ENCODE measurements at places on chromosomes 2 and 18. TPM values are rescaled to one million over a fixed set of nuclear protein-coding genes. Genes with fewer than 3 reads are reported as not detected.

MOGAT1 gene
- 10.2 TPM for total RNA-seq

CXCR4 gene
- total RNA-seq = 2.0 TPM

RASGRP3 gene
- total RNA-seq = 3.8 TPM

TPO gene
- not detected for total RNA-seq

MSTN gene
- not detected for total RNA-seq

FBXO15 gene
- 0.58 TPM for total RNA-seq

RHBDD1 gene
- total RNA-seq = 21.3 TPM

GRCh38 chr18:63161761-63162195 lies 157.8 kb downstream of the BCL2 start:
- DNase-seq = no peak

DNA sequence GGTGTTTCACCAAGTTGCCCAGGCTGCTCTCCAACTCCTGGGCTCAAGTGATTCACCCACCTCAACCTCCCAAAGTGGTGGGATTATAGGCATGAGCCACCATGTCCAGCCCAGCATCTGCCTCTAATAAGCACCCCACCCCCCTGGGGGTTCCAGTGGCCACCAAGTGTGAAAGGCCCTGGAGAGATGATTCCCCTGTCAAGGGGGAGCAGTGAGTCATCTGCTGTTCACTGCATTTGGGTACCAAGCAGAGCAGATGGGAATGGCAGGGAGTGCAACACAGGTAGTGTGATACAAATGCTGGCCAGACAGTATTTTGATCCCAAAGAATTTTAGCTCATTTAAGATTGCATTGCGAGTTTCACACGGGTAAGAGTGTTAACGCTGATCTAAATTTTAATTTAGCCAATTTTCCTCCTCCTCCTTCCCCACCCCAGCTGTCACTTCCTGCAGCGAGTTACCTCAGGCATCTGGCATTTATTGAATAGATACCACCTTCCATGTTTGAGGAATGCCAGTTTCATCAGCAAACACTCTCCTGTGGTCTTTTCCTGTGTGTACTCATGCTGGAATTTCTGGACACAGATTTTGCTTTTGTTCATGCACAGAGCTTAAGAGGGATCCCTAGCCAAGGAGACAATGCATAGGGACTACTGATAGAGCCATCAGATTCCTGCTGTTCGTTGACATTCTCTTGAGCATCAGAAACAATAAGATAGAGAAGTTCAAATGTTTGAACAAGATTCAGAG lies 32.4 kb upstream of the NCK2 start:
- no peak for DNase-seq

- DNase-seq = no peak
Observed at GRCh38 chr2:120861576-120862191, 126.0 kb downstream of the GLI2 start.

DNA sequence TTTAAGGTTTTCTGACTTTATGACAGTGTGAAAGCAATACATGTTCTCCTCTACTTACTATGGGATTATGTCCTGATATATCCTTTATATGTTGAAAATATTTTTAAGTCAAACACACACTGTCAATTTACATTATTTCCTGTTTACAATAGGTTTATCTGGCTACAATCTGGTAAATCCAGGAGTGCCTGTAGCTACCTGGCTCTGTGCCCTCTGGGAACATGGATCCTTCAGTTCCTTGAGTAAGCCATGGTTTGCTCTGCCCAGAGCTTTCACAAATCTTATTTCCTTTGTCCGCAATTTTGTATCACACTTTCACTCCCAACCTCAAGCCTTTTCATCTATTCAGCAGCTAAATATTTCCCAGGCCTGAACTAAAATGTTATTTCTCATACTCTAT lies 1582.2 kb upstream of the NXPH2 start:
- no peak for DNase-seq

DNA sequence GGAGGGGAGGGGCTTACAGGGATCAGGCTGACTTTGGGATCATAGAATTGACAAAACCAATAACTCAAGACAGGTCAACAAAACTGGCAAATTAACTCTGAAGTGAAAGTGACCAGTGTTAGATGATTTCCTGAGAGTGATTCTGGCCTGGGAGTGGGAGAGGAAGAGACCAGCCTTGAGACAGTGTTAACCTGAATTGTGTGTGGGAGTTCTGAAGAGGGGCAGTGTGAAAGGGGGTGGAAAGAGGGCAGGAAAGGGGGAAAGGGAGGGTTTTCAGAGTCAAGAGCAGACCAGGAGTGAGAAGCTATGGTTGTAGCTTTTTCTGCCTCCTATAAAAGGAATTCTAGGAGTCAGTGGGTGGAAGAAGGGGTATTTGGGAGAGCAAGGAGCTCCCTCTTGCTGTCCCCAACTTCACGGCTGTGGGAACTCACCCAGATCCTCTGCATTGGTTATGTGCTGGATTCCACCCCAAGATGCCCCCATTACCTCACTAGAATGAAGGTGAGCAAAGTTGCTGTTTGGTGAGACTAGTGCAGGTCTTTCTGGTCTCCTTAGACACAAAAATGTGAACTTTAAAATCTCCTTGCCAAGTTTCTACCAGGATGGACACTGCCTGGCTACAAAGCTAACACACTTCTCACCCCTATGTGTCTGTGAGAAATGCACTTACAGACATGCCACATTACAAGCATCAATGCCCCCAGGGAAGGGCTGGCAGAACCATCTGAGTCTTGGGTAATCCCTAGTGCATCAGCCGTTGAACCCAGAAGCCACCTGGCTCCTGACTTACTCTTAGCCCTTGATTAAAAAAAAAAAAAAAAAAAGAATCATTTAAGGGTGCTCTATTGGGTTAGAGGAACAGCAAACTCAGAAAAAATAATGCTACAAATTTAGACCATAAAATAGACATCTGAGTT lies 61.6 kb downstream of the BMP10 start:
- no peak for DNase-seq

DNA sequence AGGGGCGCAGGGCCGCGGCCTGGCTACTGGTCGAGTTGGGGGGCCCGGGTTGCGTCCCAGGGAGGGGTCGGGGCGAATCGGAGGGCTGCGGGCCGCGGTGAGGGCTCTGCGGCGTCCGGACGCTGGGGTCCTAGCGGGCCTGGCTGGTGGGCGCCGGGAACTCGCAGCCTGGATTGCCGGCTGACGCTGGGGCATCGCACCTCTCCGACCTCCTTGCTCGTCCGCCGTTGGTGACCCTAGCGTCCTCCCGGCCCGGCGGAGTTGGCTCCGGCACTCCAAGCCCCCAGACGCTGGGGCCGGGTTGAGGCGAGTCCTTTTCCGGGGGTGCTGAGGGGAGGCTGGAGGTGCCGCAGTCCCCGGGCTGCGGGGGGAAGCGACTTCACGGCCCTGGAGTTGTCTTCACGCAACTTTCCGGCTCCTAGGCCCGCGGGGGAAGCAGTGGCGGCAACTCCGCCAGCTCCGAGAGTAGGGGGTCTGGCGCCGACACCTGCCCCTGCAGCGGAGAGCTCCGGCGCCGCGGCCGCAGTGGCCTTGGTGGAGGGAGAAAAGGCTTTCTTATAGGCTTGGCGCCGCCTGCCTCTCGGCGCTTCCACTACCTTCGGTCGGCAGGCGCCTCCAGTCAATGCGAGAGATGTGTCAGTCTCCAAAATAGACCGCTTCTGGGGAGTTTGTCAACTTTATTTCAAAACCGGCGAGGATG lies 70.3 kb downstream of the HAUS1 start:
- peak; percentile 45 for DNase-seq

DNA sequence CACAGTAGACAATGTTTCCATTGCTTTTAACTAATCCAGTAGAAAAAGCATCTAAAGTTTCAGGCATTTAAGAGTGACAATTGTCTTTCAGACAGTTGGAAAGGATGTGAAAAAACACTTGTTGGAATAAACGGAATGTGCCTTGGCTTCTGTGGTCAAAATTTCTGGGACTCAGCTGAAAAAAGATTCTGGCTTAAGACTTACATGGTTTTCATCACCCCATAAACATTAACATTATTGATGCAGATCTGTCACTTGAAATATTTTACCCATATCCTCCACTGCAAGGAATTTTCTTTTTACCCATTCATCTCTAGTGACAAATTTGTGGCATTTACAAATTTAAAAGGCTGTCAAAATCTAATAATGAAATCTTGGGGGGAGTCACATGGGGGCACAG lies 166.0 kb downstream of the SRBD1 start:
- no peak for DNase-seq

GRCh38 chr18:56843241-56843640 lies 192.1 kb downstream of the WDR7 start:
- DNase-seq = no peak

DNA sequence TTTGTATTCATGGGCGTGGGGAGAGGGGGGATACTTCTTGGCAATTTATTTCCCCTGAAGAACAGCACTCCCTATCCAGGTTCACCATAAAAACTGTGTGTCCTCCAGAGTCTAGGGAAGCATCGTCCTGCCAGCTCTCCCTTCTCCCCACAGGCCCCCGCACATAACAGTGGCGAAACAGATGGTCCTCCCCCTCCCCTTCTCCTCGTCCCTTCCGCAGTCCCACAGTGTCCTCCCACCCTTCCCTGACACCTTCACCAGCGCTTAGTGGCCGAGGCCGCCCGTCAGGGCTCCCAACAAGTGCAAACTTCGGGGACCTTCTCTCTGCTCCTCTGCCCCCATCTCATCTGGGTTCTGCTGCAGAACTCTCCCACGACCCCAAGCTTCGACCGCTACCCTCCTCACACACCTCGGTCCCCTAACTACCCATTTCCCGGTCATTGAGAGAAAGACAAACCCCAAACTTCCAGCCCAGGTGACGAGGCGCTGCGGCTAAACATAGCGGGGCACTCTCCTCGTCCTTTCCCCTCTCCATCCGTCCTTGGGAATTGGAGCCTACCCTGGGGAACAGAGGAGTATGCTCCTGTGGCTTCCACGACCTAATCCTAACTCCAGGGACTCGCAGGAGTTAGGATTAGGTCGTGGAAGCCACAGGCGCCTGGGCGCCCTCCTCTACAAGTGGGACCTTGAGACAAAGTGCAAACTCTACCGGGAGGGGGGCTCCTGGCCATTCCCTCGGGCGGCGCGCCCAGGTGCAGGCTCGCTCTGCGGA lies 971 bp downstream of the ZNF385B start:
- peak; percentile 47 for DNase-seq

- no peak for DNase-seq
Observed at GRCh38 chr2:99827296-99827999, 314.9 kb downstream of the AFF3 start.

DNA sequence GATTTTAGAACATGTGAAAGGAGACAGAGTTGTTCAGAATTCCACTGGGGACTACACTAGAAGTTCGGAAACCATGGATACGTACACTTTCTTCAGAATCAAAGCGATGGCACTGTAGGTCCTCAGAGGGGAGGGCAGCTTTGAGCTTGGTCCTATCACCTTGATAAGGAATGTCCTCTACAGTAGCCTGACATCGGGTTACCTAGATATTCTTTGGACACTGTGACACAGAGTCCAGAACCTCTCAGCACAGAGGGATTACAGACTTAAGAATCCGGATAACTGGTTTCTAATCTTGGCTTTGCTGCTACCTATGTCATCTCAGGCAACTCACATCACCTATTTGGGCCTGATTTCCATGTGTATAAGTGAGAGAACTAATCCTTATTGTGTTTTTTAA lies 14.0 kb downstream of the LBH start:
- no peak for DNase-seq

DNA sequence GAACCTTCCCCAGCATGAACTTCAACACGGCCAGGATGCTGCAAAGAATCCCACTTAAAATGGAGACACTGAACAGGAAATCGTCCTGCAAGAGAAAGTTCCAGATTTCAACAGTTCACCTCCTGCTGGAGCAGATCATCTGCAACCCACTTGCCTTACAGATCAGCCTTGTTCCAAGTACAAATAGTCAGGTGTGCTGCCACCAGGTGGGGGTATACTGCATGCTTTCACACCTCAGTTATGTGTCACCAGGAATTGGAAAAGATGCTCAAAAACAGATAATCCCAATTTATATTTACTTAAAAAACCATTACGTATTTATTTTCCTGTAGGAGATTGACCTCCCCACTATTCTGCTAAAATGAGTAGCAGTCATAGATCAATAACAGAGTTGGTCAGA lies 212.3 kb downstream of the MGAT5 start:
- no peak for DNase-seq

GRCh38 chr2:8536686-8537561 lies 144.9 kb upstream of the ID2 start:
- DNase-seq = no peak

- no peak for DNase-seq
Observed at GRCh38 chr2:54556621-54557121, 100.5 kb downstream of the SPTBN1 start.

DNA sequence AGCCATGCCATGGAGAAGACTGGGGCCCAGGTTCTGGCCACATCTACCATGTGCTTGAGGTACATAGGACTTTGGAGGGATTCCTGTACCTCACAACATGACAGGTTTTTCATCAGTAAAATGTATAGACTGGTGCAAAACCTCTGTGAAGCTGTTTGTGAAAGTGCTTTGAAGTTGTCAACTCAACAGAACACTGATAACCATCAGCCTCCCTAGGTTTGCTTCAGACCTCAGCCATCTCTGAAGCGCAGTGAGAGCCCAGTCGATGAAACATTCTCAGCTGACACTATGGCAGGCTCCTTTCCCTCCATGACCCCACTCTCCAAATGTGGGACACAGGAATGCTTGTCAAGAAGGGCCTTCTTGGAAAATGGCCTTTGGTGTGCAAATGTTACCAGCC lies 38.6 kb downstream of the STK25 start:
- DNase-seq = no peak

GRCh38 chr2:7694076-7694985 lies 777.1 kb downstream of the RNF144A start:
- no peak for DNase-seq

DNA sequence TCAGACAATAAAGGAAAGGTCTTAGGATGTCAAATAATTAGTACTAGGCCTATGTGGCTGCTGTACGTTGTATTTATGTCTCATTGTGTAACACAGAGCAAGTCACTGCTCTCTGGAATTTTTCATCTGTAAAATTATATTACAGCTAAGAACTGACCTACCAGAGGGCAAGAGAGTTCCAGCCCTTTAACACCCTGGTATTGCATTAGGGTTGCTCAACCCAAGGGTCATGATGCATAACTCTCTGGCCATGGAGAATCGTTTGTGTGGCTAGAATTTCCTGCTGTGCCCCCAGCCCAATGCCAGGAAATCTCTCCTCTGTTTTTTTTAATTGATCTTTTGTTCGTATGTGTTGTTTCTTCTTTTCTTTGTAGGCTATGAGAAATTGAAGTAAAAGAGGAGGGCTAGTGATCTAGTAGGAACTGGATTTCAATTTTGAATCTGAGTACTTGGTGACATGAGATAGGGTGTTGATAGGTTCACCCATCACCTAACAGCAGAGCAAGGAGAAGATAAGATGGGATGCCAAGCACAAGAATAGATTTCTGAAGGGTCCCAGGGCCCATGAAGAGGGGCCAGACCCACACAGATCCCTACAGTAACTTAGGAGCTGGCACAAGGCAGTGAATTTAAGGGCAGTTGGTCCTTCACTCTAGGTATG lies 571.2 kb upstream of the TNP1 start:
- no peak for DNase-seq

- peak; percentile 70 for DNase-seq
Observed at GRCh38 chr2:65553504-65554074, 121.2 kb upstream of the SPRED2 start.

DNA sequence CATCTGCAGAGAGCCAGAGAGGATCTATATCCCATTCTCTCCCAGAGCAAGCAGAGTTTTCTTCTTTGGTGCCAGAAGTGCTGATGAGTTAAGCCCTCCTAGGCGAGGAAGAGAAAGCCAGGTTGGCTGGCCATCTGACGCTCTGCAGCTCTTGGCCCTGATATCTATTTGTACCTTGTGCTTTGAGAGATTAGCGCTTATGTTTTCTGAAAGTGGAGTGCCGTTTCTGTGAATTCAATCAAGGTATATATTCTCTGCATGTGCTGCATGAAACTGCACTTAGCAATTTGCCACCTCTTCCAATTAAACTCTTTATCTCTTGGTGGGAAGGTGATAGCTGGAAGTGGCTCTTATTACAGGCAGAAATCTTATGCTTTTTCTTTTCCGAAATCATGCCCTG lies 177.5 kb downstream of the LPIN1 start:
- DNase-seq = no peak

Measured in left lobe of liver (tissue), 2 donors.